ENCODE measurements at places on chromosomes 3 and 15.

DNA sequence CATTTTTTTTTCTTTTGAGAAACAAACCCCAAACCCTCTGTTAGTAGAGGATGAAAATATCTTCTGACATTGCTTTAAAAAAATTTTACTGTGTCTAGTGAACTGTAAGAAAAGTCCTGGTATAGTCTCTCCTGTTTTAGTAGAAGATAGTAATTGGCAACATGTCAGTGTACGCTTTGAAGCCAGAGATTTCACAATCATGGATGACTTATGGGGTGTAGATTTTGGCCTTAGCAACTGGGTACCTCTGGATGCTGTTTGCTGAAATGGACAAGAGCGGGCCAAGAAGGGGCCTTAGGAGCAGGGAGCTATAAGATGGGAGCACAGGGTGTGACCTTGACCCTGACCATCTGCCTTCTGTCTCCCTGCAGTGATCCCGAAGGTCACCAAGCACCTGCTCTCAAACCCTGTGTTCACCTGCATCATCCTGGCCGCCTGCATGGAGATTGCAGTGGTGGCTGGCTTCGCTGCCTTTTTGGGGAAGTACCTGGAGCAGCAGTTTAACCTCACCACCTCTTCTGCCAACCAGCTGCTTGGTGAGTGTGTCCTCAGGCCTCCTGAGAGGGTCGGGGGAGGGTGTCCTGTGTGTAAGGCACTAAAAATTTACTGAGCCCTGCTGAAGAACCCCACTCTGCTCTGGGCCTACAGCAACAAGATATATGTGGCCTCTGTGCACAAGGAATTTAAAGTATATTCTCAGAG, 266.7 kb downstream of the SLCO3A1 start:
- DNase-seq, result no peak

- DNase-seq, result no peak
Measured at GRCh38 chr15:60804986-60805949, 326.3 kb upstream of the ICE2 start.

GRCh38 chr15:47561102-47561501, 156.2 kb upstream of the SEMA6D start:
- no peak for DNase-seq

DNA sequence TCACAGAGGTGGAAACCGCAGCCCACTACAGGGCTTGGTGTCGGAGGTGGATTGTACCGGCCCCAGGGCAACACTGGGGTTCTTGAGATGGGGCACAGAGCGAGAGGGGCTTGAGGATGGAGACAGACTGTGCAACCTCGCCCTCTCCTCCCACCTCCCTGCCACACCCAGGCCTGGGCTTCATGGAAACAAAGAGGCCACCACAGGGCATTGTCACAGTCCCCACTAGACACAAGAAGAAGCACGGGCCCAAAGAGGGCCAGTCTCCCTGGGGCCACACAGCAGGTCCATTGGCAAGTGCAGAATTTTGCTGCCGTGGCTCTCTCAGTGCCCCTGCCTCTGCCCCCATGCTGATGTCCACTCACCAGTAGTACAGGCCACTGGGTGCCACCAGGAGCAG, 4.1 kb upstream of the CALML4 start:
- no peak for DNase-seq

DNA sequence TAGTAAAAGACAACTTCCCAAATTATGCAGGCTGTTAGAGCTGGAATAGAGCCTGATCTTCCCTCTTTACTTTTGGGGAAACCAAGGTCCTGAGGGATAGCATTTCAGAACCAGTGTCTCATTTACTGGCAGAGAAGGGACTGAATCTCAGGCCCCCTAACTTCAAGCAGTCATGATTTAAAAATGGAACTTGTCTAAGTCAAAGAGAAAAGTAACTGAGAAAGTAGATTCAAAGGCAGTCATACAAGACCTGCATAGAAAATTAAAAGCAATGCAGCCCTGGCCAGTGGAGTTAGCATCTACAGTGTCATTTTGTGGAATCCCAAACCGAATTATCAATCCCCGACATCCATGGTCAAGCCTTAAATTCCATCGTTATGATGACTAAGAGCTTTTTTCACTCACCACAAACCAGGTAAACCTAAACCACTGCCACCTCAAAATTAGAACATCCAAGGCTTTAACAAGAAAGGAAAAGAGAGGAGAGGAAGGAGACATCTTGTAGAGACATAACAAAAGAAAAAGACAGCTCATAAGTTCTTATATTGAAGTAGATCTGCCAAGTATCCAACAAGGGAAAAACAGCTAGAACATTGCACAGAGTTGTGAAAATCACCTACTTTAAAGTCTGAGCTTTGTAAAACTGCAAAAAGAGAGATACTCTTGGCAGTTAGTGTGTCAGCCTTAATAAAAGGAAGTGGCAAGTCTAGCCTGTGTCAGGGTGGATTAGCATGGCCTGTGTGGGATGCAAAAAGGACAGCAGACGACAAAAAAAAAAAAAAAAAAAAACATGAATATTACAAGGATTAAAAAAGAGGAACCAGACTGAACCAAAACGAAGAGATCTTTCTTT, 54.1 kb upstream of the CCR2 start:
- DNase-seq, result no peak

GRCh38 chr15:75455982-75456531, 4.6 kb upstream of the SIN3A start:
- DNase-seq, result peak; percentile 16

DNA sequence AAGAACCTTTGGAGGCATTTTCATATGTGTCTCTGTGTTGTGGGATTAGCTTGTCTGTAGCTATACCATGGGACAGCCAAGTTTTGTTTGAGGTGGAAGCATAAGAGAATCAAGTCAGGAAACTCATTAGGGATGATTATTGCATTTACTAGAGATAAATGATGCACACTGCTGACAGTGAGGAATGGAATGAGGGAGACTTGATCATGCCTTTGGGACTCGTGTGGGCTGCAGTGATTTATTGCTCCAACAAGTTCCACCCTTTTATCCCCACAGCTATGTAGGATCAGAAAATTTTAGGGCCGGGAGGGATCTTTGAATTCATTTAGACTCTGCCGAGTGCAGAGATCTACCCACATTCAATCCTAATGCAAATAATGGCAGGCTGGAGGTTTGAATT, 16.3 kb downstream of the ZNF385D start:
- DNase-seq, result no peak

DNA sequence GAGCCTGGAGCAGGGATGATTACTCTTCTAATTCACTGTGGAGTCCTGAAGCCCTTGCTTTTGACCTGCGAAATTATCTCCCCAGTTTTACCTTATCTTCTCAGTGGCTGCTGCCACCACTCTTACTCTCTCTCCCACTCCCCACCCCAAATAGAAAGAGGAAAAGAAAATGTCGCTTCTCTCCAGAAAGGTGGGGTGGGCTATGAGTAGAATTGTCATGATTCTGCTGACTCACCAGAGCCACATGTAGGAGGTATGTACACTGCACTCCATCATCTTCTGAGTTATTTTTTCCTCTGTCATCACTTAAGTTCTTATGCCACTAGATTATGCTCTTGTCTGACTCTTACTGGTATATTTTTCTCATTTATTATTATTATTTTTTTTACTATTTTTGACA, 43.9 kb upstream of the TMEM158 start:
- no peak for DNase-seq

DNA sequence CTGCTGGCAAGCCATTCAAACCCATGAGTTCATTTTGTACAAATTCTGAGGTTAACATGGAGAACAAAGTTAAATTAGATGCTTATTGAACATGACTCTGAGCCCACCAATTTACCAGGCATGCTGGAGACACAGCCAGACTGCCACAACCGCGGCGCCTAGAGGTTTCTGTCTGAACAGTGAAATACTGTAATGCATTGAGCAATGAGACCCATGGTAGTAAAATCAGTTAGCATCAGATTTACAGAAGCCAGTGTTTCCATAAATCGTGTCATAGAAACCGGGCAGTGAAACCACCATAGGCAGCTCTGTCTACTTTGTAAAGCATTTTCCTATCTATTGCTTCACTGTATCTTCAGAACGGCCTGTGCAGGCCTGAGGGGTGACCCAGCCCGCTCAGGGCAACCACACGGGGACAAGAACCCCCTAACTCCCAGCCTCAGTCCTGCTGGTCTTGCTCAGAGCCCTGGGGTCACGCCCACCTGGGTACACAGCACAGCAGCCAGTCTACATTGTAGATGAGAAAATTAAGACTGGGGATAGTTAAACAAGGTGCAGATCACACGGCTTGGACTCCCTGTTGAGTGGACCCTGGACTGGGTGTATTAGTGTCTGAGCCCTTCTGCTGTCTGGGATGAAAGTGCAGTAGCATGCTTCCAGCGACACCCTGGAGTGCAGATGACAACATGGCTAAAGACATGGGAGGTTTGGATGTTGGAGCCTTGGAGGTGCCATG, 44.2 kb downstream of the MGLL start:
- no peak for DNase-seq

GRCh38 chr15:29454506-29454905, 184.9 kb upstream of the NSMCE3 start:
- no peak for DNase-seq

DNA sequence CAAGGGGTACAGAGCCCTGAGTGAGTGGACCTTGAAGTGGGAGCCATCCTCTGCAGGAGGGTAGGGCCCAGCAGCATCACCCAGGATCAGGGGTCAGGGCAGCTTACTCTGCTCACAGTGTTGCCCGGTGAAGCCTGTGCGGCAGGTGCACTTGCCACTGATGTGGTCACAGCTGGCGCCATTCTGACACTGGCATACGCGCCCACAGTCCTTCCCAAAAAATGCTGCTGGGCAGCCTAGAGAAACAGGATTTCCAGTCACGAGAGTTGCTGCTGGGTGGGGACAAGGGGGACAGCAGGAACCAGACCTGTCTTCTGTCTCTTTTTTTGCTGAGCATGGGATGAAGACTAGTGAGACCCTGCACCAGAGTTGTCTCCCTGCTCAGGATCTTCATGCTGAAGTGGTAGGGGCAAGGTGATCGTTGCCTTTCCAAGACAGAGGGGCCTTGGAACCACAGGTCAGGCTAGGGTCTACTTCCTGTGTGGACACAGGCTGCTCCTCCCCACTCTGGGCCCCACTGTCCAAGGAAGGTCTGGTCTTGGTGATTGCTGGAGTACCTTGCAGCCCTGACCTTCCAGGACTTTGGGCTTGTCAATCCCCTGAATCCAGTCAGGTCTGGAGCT, 46.9 kb downstream of the RAB11A start:
- DNase-seq, result no peak

- no peak for DNase-seq
Measured at GRCh38 chr15:31504462-31504839, 177.8 kb downstream of the KLF13 start.

- no peak for DNase-seq
Measured at GRCh38 chr3:16501376-16501775, 12.1 kb downstream of the RFTN1 start.

- no peak for DNase-seq
Measured at GRCh38 chr3:173819368-173819767, 421.8 kb downstream of the NLGN1 start.

- DNase-seq, result no peak
Measured at GRCh38 chr3:11530153-11530721, 113.5 kb downstream of the VGLL4 start.

GRCh38 chr3:24242012-24242698, 252.5 kb downstream of the THRB start:
- no peak for DNase-seq

DNA sequence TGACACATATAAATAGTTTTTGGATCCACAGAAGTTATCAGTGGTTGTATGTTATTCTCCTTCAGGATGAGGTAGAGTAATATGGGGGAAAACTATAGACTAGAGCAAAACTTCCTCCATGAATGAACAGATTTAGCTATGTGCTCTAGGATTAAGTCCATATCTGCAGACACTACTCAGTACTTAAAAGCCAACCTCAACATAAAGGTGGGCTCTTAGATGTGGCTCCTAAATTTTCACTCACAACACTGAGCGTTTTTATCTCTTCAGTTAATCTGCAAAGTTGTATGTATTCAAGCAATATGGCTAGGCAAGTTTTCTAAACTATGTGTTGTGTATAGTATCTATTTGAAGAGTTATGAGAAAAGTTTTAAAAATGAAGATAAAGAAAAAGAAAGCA, 147.0 kb upstream of the SLITRK3 start:
- no peak for DNase-seq

DNA sequence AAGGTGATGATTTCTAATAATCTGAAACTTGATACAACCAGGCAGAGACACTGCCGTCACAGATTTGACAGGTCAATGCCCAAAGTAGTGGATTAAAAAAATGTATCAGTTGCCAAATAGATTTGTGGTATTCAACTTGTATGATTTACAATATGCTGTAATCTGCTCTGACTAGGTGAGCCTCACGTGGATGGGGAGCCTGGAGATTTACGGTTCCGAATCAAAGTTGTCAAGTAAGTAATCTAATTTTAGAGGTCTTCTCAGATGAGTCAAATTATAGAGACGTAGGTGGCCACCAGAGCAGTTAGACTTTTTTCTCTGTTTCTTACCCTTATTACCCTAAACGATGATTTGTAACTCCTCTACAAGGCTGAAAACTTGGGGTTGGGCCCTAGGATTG, 12.0 kb downstream of the DNAJB11 start:
- DNase-seq, result no peak

- no peak for DNase-seq
Measured at GRCh38 chr15:93188236-93188635, 99.2 kb upstream of the RGMA start.

- DNase-seq, result no peak
Measured at GRCh38 chr3:53026382-53027162, 19.3 kb downstream of the SFMBT1 start.

DNA sequence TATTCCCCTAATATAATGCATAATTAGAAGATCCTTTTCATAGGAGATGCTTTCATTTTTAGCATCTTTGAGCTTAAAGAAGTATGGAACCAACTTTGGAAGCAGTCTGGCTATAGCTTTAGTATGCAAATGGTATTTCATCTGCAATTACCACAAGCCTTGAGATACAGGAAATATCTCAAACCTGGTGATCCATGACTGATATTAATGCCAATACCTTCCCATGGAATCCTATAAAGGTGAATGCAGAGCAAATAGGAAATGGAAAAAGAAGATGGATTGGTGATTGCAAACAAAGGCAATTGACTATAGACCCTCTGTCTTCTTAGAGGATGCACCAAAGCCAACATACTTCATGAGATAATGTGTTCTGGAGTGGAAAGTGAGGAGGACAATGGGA, 326.4 kb downstream of the KBTBD8 start:
- DNase-seq, result no peak

DNA sequence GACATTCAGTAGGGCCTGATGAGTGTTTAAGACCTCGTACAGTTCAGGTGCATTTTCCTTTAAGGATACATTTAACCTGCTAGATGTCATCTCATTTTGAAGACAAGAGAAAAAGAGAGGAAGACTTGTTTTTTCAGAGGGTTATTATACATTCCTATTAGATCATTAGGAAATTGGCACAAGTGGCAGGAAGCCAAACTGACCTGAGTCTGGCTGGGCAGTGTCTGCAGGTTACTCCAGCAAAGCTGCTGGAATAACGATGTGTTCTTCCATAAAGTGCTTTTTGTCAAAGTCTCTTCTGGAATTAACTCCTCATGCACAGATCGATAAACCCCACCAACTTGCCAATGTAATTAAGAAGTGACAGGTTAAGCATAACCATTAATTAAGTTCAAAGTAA, 396.4 kb upstream of the TPRG1 start:
- DNase-seq, result no peak

Data from activated CD8-positive, alpha-beta memory T cell treated with anti-CD3 and anti-CD28 coated beads for 4 hours (primary cell).